LHCN-M2 (cell line): ENCODE measurements at places on chromosomes 1 and 21. TPM values are rescaled to one million over a fixed set of nuclear protein-coding genes. Genes with fewer than 3 reads are reported as not detected.

TRIM62 gene
- 11.5 and 11.9 TPM in 2 replicates for total RNA-seq

PTGFRN gene
- 60.0 and 61.7 TPM in 2 replicates for total RNA-seq

FYB2 gene
- not detected in 2 replicates for total RNA-seq

SYT2 gene
- not detected in 2 replicates for total RNA-seq

- peak; percentile 88 for DNase-seq
These were observed 27.5 kb downstream of the TBX15 start for GRCh38 chr1:118960567-118961136.

- peak; percentile 70 for DNase-seq
These were observed 52.4 kb downstream of the XCL1 start for GRCh38 chr1:168628807-168629206.

DNA sequence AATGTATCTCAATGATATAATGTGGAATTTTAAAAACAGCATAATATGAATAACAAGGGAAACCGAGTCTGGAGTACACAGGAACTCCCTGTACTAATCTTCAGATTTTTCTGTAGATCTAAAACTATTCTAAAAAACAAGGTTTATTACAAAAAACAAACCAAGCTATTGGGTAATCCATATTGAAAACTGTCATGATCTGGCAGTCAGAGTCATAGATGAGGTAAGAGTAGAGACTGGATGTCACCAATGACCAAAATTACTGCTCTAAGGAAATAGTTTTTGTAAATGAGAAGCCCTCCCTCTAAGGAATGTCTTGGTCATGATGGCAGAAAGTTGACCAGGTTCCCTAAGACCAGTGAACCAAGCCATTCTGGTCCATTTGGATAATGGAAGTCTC, 2.4 kb upstream of the SPOCD1 start:
- DNase-seq: no peak

DNA sequence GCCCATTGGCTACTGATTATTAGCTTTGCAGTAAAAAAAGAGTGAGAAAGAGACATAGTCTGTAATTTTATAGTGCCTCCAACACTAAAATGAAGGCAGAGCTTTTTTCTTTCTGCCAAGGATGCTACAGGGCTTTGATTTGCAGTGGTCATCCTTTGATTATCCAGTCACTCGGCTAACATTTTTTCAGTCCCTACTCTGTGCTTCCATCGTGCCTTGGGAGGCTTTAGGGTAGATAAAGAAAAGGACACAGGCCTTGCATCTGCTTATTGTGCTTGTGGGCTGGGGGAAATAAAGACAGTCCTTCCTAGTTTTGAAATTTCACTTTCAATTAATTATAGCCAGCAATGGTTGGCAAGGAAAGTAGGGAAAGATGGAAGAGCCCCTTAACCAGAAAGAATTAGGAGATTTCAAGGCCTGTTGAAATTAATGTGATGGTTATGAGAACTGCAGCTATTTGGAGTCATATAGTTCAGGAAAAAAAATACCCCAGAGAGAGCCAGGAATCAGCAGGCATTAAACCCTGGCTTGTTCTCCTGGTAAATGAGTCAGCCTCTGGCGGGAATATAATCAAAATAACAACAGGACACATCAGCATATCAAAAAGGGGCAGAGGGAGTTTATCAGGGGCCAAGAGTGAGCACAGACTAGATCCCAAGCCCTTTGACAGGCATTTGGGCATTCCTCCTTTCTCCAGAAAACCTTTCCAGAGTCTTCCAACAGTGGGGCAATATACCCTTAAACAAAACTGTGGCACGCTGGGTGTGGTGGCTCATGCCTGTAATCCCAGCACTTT, 27.4 kb downstream of the CACHD1 start:
- DNase-seq: no peak

- DNase-seq: no peak
These were observed 17.7 kb downstream of the SPATA46 start for GRCh38 chr1:162358928-162359327.

RAB3B gene
- 12.2 and 12.4 TPM in 2 replicates for total RNA-seq

- no peak for DNase-seq
These were observed 12.9 kb upstream of the LEMD1 start for GRCh38 chr1:205434738-205435137.

GRCh38 chr1:246153796-246154212, 353.3 kb downstream of the SMYD3 start:
- DNase-seq: no peak
